Activated CD4-positive, alpha-beta T cell treated with anti-CD3 and anti-CD28 coated beads, Interleukin-2, amount 50 U/mL, for 1 hour (primary cell): ENCODE measurements at places on chromosomes 7 and 10.
A peak's percentile ranks its signal among the peaks of the same experiment; 100 is the strongest.

GRCh38 chr10:122878799-122879338 lies 512 bp downstream of the FAM24B start:
- DNase-seq: no peak

DNA sequence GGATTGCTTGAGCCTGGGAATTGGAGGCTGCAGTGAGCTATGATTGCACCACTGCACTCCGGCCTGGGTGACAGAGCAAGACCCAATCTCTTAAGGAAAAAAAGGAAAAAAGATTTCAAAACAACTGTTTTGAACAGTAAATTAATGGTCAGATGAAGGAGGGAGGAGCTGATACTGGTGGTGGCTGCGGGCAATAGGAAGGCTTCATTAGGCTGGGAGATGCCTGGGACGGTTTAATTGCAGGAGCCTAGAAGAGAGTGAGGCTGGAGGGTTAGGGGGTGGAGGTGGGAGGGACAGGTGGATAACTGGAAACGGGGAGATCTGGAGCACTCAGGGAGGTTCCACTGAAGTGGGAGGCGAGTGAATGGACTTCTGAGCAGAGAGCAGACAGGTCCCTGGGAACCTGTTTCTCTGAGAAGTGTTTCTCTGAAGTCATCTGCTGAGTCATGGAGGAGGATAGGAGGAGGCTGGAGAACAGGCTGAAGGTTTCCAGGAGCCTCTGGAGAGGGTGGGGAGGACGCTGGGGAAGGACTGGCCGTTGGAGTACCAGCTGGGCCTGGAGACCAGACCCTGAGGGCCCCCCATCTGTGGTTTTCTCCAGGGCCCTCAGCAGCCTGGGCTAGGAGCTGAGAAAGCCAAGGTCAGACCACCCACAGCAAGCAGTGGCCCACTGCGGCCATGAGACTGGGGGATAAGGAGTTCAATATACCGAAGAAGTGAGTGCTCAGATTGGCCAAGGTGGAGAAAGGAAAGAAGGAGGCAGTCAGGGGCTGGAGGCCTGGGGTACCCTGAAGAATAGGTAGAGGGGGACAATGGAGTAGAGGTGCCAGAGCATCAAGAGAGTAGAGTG lies 14.4 kb upstream of the YWHAG start:
- no peak for DNase-seq

DNA sequence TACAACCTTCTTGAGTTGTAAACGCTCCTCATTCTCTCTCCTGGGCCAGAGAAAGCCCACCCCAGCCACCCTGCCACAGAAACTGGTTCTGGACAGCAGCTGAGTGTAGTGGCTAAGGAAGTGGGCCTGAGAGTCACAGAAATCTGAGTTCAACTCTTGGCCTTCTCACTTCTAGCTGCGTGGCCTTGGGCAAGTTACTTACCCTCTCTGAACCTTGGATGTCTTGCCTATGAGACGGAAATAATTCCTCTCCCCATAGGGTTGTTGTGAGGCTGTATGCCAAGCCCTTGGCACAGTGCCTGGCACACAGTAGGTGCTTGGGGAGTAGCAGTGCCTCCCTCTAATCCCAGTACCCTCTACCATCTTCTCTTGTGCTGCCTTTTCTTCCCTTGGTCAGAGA lies 51.5 kb downstream of the ADAMTS14 start:
- DNase-seq: no peak

DNA sequence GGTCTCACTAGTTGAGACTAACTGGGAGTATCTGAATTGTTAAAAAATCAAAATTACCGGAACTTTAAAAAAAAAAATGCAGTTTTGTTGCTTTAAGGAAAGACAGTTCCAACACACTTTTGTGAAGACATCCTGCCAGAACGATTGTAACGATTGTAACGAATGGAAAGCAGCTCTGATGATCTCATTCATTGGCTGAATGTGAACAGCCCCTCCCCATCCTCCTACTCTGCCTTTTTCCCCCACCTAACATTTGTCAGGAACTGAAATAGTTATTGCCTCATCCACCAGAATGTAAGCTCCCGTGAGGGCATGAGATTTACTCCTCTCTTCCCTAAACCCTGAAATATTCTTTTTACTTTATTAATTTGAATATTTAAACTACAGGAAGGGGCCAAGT lies 23.1 kb upstream of the ZC3HAV1L start:
- DNase-seq: no peak

- peak; percentile 84 for DNase-seq
These were observed 743 bp upstream of the PITRM1 start for GRCh38 chr10:3173171-3173878.

DNA sequence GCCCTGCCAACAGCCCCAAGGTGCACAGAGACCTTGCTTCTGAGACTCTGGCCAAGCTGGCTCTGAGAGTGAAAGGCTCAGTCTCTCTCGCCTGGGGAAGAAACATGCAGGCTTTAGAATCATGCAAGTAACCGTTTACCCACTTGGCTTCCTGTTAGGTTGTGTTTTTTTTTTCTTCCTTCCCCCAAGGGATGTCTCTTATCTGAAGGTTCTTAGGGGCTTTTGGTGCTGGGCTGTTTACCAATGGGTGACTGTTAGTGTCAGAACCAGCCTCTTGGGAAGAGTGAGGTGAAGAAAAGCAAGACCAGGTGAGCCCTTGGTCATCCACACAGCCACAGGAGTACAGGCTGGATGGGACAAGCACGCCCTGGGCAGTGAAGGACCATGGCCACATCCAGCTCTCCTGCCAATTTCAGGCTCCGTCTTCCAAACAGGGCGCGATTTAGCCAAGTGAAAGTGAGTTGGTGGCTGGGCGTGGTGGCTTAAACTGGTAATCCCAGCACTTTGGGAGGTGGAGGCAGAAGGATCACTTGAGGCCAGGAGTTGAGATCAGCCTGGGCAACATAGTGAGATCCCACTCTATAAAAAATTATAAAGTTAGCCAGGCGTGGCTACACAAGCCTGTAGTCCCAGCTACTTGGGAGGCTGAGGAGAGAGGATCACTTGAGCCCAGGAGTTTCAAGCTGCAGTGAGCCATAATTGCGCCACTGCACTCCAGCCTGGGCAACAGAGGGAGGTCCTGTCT lies 76.3 kb upstream of the CUX1 start:
- no peak for DNase-seq

DNA sequence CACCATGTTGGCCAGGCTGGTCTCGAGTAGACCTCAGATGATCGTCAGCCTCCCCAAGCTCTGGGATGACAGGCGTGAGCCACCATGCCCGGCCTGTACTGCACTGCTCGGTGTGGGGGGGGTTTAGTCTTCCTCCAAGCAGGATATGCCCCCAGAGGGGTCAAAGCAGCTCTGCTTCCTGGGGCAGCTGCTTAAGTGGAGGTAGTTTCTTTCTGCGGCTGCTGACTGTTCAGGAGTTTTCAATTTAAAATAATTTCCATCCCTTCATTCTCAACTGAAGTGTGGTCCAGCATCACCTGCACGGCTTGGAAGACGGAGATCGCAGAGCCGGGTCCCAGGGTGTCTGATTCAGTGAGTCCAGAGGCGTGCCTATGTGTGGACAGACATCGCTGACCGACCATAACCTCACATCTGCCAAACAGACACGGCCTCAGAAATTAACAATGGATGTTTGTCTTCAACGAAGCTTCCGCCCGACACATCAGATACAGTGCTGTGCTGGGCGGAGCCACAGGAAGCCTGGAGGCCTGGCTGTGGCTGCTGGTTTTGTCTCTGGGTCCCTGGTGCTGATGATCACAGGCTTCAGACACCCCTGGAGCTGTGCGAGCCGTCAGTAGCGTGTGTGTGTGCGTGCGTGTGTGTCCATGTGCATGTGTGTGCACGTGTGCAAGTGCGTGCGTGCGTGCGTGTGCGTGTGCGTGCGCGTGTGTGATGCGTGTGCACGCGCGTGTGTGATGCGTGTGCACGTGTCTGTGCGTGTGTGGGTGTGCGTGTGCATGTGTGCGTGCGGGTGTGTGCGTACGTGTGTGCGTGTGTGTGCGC lies 226.5 kb upstream of the PITRM1 start:
- DNase-seq: peak; percentile 3
